ENCODE measurements at places on chromosomes 16 and 17. TPM values are rescaled to one million over a fixed set of nuclear protein-coding genes. Genes with fewer than 3 reads are reported as not detected.
A peak's percentile ranks its signal among the peaks of the same experiment; 100 is the strongest.

DNA sequence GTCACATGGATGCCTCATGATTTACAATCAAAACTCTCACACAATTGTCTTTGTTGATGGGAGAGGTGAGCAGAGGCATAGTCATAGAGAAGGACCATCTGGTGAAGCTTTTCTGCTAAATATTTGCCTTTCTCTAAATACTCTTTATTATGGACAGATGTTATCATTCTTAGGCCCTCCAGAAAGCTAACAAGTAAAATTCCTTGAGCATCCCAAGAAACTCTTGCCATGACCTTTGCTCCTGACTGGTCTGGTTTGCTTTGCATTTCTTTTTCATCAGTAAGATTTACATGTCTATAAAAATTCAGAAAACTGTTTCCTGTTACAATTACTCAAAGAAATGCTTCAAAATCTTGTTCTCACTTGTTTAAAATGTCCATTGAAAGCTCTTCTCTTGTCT is 1336.6 kb upstream of the CDH8 start:
- no peak for DNase-seq

DNA sequence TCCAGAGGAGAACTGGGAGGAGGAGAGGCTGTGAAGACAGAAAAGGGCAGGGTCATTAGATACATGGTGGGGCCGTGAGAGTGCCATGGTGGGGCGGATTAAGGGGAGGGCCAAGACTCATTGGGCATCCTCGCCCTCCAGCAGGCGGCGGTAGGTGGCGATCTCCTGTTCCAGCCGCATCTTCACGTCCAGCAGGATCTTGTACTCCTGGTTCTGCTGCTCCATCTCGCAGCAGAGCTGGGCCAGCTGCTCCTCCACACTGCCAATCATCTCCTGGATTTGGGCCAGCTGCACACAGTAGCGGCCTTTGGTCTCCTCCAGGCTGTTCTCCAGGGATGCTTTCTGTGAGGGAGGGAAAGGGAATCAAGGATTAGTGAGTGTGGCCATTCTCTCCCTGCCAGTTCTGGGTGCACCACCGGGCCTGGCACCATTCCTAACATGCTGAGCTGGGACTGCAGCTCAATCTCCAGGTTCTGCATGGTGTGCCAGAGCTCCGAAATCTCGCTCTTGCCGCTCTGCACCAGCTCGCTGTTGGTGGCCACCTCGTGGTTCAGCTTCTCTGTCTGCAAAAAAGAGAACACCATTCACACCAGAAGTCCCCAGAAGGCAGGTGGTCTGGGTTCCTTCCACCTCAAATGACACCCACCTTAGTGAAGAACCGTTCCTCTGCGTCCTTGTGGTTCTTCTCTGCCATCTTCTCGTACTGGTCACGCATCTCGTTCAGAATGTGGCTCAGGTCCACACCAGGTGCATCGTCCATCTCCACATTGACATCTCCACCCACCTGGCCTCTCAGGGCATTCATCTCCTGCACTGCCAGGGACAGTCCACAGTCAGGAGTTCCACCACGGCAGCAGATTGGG is 129.0 kb downstream of the CCDC144A start:
- no peak for DNase-seq

DNA sequence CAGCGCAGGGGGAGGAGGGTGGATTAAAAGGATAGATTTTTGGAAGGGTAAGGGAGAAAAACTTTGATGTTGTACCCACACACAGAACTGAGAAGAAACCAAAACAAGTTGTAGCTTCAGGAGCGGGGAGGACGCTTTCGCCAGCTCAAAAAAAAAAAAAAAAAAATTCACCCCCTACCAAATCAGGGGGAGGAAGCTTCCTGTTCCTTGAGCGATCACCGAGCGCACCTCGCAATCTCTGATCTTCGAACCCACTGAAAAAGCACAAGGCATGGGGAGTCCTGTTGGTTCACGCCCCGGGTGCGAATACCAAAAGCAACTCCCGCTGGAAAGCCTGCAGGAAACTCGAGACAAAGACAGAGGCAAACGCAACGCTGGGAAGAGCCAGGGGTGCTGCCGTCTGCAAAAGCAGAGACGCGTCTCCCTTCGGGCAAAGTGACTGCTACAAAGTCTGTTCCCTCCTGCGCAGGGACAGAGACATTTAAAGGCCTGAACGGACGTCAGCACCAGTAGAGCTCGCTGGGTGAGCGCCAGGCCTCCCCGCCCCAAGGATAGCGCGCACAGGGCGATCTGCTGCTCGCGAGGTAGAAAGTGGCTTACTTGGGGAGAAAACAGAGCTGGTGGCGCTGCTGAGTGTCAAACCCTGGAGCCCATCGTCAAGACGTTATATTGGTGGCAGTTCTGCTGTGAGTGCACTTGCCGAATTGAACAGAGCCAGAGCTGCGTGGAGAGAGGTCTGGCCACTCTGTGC is 190.4 kb downstream of the USP22 start:
- DNase-seq = peak; percentile 44

DNA sequence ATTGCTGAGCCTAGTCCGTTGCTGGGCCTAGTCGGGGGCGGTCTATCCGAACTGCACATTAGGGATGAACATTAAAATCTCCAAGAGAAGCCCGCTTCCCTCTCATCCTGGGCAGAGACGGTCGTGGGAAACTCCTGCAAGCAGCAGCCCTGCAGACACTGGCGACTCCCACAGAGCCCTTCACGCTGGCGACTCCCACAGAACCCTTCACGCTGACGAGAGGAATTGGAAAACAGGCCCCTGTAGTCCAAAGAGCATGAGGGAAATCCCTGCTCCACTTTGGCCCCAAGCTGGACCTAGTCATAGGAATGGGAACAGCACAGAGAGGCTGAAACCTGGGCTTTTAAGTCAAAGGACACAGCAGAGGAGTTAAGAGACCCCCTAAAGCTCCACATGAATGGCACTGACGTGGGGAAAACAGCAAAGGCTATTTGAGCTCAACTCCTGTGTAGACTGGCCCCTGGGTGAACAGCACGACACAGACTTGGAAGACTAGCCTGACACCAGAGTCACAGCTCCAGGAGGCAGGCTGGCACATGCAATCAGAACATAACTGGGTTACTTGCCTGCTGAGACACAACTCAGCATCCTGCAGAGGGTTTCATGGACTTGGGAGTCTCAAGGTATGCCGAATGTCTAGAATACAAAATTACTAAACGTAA is 42.2 kb downstream of the WDR45B start:
- DNase-seq = no peak

GRCh38 chr17:36152639-36153120 is 23.8 kb downstream of the TBC1D3B start:
- DNase-seq = no peak

DNA sequence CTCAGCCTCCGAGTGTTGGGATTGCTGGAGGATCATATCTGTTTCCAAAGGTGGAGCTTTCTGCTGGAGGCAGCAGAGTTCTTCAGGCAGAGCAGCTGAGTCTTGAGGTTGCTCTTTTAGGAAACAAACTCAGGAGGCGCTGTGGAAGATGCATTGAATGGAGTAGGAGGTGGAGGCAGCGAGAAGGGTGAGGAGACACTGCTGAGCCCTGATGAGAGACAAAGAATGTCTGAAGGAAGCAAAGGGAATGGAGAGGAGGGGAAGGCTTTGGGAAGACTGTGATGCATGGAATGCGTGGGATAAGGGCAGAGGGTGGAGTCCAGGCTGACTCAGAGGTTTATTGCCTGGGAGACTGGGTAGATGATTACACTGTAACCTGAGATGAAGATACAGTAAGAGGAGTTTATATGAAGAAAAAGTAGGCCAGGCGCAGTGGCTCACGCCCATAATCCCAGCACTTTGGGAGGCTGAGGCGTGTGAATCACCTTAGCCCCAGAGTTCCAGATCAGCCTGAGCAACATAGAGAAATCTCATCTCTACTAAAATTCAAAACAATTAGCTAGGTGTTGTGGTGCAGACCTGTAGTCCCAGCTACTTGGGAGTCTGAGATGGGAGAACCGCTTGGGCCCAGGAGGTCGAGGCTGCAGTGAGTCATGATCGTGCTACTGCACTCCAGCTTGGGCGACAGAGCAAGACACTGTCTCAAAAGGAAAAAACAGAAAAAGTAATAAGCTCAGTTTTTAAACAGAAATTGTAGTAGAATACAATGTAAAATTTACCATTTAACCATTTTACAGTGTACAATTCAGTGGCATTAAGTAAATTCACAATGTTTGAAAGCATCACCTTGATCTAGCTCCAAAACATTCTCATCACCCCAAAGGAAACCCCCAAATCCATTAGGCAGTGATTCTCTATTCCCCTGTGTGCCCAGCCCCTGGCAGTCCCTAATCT is 17.8 kb upstream of the TMEM219 start:
- DNase-seq = no peak

GRCh38 chr17:15334266-15334665 is 7.1 kb downstream of the TEKT3 start:
- DNase-seq = no peak

GRCh38 chr16:84741340-84741830 is 41.6 kb downstream of the USP10 start:
- no peak for DNase-seq

The TNFRSF13B gene
- total RNA-seq = not detected

The PLLP gene
- total RNA-seq = 0.94 TPM

The ZNF785 gene
- 19.9 TPM for total RNA-seq

The SEPTIN1 gene
- total RNA-seq = 0.46 TPM
